Adipose tissue (tissue), 3 donors: ENCODE measurements at places on chromosomes 6 and 20. TPM values are rescaled to one million over a fixed set of nuclear protein-coding genes. Genes with fewer than 3 reads are reported as not detected.

The NR2E1 gene
- not detected for polyA plus RNA-seq

The SLC17A3 gene
- polyA plus RNA-seq, result not detected

The UBR2 gene
- 9.2 TPM for polyA plus RNA-seq

The PHACTR2 gene
- polyA plus RNA-seq, result 9.0 TPM

The HTR1E gene
- polyA plus RNA-seq, result 0.03 TPM

The BPI gene
- polyA plus RNA-seq, result 0.21 TPM

The TNFRSF6B gene
- polyA plus RNA-seq, result 7.4 TPM

The ARFGEF2 gene
- 9.6 TPM for polyA plus RNA-seq

The BYSL gene
- 12.0 TPM for polyA plus RNA-seq

The TMEM200A gene
- polyA plus RNA-seq, result 0.74 TPM

The PSORS1C1 gene
- polyA plus RNA-seq, result 0.28 TPM

The GRIK2 gene
- 0.22 TPM for polyA plus RNA-seq

The SIRPB1 gene
- 0.13 TPM for polyA plus RNA-seq

The CRISP3 gene
- polyA plus RNA-seq, result 0.13 TPM

The TUBB2B gene
- 20.5 TPM for polyA plus RNA-seq

The SLC13A3 gene
- polyA plus RNA-seq, result 2.2 TPM

The LST1 gene
- 41.1 TPM for polyA plus RNA-seq

The SOX18 gene
- polyA plus RNA-seq, result 53.5 TPM

The ZBTB12 gene
- polyA plus RNA-seq, result 2.2 TPM

The TPBG gene
- 5.5 TPM for polyA plus RNA-seq

The LINC00237 gene
- not detected for polyA plus RNA-seq

The TEAD3 gene
- polyA plus RNA-seq, result 16.0 TPM
